ENCODE measurements at places on chromosomes 16 and 17.
A peak's percentile ranks its signal among the peaks of the same experiment; 100 is the strongest.

- DNase-seq: no peak
Observed at GRCh38 chr17:17546399-17547185, 44.9 kb downstream of the PEMT start.

DNA sequence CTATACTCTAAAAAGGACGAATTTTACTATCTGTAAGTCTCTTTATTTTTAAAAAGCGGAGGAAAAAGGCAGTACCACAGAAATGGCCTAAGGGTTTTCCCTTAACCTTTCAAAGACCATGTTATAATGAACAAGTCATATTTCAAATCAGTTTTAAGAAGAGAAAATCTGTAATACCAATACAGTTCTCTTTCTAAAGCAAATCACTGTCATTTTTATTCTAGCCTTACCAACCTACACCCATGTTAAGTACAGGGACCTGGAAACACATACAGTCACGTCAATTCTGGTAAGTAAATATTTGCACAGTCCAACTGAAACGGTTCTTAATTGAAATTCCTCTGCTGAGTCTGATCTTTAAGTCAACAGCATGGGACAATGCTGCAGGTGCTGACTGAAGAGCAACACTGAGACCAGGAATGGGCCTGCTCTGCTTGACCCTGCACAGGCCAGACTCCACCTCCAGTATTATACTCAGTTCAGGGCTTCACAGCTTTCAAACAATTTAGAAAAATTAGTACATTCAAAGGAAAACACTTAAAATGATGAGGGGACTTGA lies 20.2 kb downstream of the MBTPS1 start:
- DNase-seq: no peak

- DNase-seq: no peak
Observed at GRCh38 chr17:80474961-80475909, 1.2 kb downstream of the NPTX1 start.

GRCh38 chr17:38748892-38749222 lies 721 bp upstream of the PCGF2 start:
- DNase-seq: no peak

DNA sequence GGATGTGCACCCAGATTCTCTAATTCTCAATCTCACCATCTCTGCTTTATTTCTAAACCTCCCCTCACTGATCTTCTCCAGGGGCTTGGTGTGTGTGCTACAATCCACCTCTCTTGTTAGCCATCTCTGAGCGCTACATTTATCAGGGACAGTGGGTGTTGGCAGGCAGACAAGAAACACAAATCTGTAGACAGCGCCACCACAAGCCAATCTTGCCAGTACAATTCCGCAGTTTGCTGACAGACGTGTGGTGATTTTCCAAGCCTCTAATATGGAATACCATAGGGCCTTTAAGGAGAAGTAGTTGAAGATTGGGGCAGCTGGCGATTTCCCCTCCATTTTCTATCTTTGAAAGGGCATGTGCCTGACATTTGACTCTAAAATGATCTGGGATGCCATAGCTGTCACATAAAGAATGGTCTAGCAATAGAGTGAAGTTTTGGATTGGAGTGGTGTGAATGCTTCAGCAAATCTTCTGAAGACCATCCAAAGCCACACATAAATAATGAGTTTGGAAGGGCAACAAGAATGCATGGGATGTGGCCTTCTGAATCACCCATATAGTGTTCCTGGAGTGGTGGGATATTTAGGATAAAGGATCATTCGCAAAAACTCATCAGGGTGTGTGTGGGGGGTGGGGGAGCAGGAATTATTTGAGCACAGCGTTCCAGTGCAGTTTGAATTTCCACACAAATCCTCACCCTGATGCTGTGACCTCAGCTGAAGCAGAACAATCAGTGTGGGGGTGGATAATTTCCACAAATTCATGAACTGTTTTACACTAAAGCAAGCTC lies 12.0 kb upstream of the ANKFN1 start:
- peak; percentile 13 for DNase-seq

DNA sequence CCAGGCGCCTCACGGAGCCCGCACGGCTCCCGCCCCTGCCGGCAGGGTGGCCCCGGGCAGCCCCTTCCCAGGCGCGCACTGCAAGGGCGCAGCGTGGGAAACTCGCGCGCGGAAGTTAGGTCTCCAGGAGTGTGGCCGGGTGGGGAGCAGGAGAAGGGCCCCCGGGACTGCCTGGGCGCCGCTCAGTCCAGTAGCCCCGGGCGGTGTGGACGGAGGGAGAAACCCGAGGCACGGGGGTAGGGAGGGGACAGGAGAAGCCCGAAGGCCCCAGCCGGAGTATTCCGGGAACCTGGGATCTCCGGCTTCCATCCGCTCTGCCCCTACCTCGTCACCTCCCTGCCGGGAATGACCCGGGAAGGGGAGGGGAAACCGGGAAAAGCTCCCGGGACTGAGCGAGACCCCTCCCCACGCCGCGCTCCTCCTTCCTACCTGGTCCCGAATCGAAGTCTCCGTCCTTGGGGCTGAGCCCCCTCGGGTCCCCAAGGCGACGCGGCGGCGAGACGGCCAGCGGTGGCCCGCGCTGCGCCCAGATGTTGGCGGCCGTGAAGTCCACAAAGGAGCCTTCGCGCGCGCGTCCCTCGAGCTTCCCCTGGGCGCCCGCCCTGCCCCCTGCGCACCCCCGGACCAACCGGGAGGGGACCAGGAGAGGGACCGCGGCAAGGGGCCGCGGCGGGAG lies 418 bp downstream of the SOCS3 start:
- DNase-seq: no peak

- DNase-seq: no peak
Observed at GRCh38 chr16:11950388-11950787, 8.5 kb upstream of the NPIPB2 start.

GRCh38 chr16:81040131-81040530 lies 4.5 kb downstream of the ATMIN start:
- DNase-seq: no peak

GRCh38 chr16:73976644-73977043 lies 320.0 kb upstream of the PSMD7 start:
- DNase-seq: no peak

GRCh38 chr17:33091271-33091670 lies 99.6 kb downstream of the SPACA3 start:
- no peak for DNase-seq

GRCh38 chr16:87874639-87875427 lies 5.5 kb upstream of the SLC7A5 start:
- no peak for DNase-seq

- no peak for DNase-seq
Observed at GRCh38 chr17:1239210-1239609, 31.0 kb upstream of the BHLHA9 start.

DNA sequence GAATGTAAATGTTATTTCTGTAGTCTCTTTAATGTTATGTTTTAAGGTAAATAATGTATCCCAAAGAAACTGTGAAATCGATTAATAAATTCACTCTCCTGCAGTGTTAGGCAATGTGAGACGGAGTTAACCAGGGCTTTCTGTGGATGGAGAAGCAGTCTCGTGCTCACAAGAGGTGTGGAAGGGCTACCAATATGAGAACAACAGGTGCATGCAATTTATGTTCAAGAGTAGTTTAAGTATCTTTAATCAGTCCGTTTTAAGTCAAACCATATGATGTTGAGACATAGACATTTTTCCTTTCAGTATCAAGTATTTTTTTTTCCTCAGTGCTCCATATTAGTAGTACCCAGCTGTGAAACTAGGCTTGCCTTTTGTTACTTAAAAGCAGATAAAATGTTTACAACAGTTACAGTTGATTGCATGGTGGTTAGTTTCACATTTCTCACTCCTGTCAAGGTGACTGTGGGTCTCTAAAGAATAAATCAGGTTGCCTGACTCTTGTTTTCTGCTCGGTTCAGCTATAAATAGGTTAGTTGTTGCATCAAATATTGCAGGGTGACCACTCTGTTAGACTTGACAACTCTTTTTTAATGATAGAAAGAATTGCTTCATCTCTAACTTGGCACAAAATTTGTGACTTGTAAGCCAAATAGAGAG lies 54.4 kb downstream of the COX10 start:
- DNase-seq: no peak

DNA sequence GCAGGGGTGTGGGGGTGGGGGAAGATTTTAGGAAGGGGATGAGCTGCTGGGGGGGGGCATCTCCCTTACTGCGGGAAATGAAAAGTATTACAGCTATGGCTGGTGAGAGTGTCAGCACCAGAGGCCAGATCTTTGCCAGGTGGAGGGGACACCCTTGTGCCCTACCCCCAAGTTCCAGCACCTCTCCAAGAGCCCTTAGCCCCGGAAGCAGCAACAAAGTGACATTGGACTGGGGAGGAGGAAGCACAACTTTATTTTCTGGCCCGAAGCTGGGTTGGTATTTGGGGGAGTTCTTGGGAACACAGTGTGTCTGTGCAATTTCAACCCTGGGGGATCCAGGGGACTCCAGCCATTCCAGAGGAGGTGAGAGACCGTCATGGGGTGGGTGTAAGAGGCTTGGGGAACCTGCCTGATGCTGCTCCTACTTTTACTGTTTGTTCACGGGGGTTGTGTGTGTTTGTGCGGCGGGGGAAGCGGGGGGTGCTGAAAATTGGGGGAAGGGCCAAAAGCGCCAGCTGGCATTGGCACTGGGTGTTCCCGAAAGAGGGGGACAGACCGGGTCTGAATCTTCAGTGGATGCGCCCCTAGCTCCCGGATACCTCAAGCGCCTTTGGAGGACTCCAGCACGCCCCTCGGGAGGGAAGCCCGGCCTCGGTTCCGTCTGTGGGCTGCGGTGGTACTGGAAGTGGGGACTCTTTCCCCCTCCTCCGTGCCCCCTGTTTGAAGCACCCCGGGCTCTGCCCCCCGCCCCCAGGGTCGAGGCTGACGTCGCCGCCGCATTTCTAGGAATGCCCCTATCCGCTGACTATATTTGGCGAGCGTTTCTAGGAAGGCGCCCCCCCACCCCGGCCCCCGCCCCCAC lies 230.3 kb downstream of the MRTFB start:
- no peak for DNase-seq

- DNase-seq: no peak
Observed at GRCh38 chr17:17269926-17270773, 10.9 kb downstream of the COPS3 start.

DNA sequence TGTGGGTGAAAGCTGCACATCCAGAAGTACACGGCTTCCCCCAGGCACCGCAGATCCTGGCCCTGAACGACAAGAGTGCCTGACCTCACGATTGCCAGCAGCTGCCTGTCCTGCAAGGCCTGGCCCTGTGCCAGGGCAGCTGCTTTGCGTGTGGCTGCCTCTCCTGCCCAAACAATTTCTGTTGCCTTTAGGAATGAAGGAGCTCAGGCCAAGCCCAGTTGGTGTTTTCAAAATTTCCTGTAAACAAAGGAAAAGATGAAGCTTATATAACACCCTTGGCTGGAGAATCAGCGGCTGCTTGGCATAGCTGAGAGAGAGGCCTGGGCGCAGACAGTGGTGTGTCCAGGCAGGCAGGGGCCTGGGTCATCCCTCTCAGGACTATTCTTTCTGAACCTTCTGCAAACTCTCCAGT lies 11.7 kb upstream of the SLC47A2 start:
- peak; percentile 53 for DNase-seq

GRCh38 chr17:70215656-70216055 lies 46.3 kb downstream of the KCNJ2 start:
- DNase-seq: no peak

GRCh38 chr17:41456204-41456603 lies 11.0 kb downstream of the KRT32 start:
- DNase-seq: no peak

DNA sequence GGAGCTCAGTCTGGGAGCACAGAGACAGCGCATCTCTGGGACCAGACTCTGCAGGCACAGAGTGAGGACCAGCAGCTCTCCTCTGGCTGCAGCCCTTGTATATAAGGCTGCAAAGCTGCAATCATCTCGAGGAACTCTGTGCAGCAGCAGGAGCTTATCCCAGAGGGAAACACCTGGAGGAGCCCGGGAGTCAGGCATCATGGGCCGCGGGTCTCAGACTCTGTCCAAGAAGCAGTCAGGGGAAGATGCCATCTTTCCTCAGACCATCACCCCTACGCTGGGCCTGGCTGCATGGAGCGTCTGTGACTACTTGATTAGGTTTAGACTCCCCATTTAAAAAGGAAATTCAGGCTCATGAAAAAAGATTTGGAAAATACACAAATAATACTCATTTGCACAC lies 122.0 kb downstream of the IRF8 start:
- DNase-seq: no peak

- DNase-seq: no peak
Observed at GRCh38 chr16:30530163-30531037, 4.0 kb upstream of the ZNF768 start.

GRCh38 chr17:12959441-12959840 lies 58.4 kb downstream of the ELAC2 start:
- peak; percentile 7 for DNase-seq

DNA sequence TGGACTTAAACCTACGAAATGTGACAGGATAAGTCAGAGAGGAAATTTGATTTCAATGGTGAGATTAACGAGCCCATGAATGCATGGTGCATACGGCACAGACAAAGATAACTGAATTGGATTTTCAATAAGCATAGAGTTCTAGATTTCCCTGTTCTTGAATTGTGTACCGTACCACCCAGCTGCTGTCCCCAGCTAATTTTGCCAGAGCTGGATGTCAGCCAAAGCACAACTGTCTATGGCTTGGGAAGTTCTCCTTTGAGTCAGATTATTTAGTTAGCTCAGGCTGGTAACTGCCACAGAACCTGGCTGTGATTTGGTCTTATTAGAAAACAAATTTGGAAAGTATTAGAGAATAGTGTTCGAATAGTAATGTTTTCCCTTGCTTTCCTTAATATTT lies 143.1 kb downstream of the CDH13 start:
- DNase-seq: no peak

GRCh38 chr16:58863042-58863441 lies 128.9 kb upstream of the GOT2 start:
- no peak for DNase-seq
